ENCODE measurements at places on chromosomes 2 and 18. TPM values are rescaled to one million over a fixed set of nuclear protein-coding genes. Genes with fewer than 3 reads are reported as not detected.

DNA sequence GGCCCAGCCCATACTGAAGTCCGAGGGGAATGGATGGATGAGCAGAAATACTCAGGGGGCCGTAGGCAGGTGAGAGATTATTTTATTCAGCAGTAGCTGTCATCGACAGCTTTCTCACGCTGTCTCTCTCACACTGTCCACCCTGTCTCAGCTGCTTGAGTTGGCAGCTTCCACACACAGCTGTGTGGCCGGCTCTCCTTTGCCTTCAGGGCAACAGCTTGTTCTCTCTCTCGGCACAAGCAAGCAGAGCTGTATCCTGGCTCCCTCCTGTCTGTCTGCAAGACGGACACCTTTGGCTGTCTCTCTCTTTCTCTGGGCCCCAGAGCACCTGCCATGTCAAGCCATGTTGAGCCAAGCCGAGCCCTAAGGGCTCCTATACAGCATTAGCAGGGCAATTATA is 9.8 kb upstream of the PAPOLG start:
- no peak overlapping the region for H3K4me3 ChIP-seq
- DNase-seq = no peak
- H3K36me3 ChIP-seq = no peaks in the 10 kb centered on the region
- H3K4me1 ChIP-seq = no peaks in the 10 kb centered on the region
- no peaks in the 10 kb centered on the region for H3K27me3 ChIP-seq
- no peak overlapping the region for H3K27ac ChIP-seq

- no peaks in the 10 kb centered on the region for H3K27me3 ChIP-seq
- no peak overlapping the region for H3K27ac ChIP-seq
- H3K4me3 ChIP-seq = no peak overlapping the region
- no peaks in the 10 kb centered on the region for H3K4me1 ChIP-seq
Observed at GRCh38 chr2:186348200-186348599, 137.9 kb upstream of the ZC3H15 start.

- no peaks in the 10 kb centered on the region for H3K36me3 ChIP-seq
- H3K27ac ChIP-seq = peak overlapping the region; percentile 80
- H3K4me1 ChIP-seq = peaks cover 10% of the 10 kb centered on the region
- peak; percentile 47 for DNase-seq
Observed at GRCh38 chr2:217437290-217437870, 565.4 kb downstream of the TNS1 start.

- peaks cover 2% of the 10 kb centered on the region for H3K4me1 ChIP-seq
- H3K4me3 ChIP-seq = no peak overlapping the region
- no peaks in the 10 kb centered on the region for H3K27me3 ChIP-seq
- peak overlapping the region; percentile 68 for H3K27ac ChIP-seq
- peak; percentile 28 for DNase-seq
Observed at GRCh38 chr2:159249990-159250715, 36.4 kb downstream of the WDSUB1 start.

DNA sequence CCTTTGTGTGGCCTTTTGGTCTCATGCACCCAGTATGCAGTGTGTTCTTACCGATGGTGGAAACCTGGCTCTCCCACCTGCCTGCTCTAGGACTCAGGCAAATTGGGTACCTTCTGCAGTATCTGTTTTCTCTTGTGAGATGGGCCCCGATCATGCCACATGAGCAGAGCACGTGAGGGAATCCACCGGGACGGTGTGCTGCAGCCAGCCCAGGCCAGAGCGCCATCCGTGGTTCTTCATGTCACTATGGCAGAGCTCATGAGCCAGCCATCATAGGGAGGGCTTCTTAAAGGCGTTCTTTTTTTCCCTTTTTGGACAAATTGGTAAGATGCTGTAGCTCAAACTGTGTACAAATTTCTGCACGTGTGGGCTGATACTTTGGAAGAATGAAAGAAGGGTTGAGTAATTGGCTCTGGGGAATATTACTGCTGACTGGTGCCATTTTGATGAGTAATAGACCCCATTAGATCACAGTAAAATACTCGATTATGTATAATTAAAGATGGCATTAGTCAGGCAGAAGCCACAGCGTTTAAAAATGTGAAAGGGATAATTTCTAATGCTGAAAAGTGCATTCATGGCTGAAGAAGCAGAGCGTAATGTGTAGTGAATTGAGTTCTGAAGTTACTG is 19.2 kb downstream of the SH3RF3 start:
- no peak overlapping the region for H3K27ac ChIP-seq
- no peak for DNase-seq
- H3K36me3 ChIP-seq = no peaks in the 10 kb centered on the region
- no peaks in the 10 kb centered on the region for H3K4me1 ChIP-seq
- H3K4me3 ChIP-seq = no peak overlapping the region

DNA sequence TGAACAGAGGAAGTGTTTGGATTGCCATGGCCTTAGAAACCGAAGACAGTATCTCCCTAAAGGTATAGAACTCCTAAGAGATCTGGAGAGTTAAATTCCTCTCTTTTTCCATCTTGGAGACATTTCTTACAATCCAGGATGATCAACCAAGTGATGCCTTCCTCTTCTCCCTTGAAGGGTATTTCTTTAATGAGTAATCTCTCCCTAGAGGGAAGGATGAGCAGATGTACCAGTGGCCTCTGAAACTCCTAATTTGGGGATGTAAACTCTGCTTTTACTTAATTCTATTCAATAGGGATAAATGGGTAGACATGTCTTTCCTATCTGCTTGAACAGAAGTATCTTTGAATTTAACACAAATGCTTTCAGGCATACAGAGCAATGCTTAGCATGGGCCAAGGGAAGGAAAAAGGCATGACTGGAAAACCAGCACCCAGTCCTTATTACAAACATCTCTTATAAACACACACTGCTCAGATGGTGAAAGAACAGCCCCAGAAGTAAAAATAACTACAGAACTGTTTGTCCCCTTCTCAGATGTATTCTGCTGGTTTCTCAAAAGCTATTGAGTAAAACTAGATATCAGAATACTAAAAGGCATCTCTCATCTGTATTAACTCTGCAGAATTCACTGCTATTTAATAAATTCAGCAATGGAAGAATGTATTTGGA is 4.7 kb upstream of the THNSL2 start:
- H3K36me3 ChIP-seq = no peaks in the 10 kb centered on the region
- DNase-seq = no peak
- H3K27me3 ChIP-seq = no peaks in the 10 kb centered on the region
- H3K4me3 ChIP-seq = no peak overlapping the region
- no peak overlapping the region for H3K27ac ChIP-seq

DNA sequence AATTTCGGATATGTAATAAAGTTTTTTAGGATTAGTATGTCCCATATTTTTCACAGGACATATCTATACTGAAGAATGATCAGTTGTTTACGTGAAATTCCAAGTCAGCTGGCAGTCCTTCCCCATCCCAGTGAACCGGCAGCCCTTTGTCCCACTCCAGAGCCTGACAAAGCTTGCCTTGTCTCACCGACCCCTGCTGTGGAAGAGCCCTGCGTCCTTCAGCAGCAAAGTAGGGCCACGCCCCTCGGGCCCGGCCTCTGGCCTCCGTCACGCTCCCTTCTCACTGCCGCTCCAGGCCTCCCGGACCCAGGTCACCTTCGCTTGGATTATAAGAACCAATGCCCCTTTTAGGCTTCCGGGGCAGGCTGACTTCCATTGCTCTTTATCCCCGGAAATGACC is 89.8 kb upstream of the TGIF1 start:
- H3K4me1 ChIP-seq = no peaks in the 10 kb centered on the region
- no peaks in the 10 kb centered on the region for H3K36me3 ChIP-seq
- H3K27me3 ChIP-seq = no peaks in the 10 kb centered on the region
- DNase-seq = no peak
- no peak overlapping the region for H3K27ac ChIP-seq

DNA sequence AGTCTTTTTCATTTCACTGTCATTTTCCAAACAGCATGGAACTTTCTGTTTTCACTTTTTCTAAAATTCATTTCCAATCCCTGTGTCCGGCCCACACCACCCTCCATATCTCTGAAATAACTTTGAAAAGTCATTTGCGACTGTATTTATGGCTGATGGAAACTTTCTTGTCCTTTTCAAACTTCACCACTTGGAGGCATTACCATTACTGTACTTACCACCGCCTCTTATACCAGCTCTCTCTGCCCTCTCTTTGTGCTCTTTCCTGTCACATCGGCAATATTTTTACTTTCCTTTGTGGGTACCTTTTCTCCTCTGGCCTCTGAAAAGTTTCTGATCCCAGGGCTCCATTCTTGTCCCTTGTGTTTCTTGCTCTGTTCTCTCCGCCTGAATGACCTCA is 39.5 kb upstream of the IL1RL1 start:
- no peak for DNase-seq
- H3K4me1 ChIP-seq = no peaks in the 10 kb centered on the region
- no peaks in the 10 kb centered on the region for H3K27me3 ChIP-seq
- no peak overlapping the region for H3K27ac ChIP-seq
- no peaks in the 10 kb centered on the region for H3K36me3 ChIP-seq

GRCh38 chr2:85852937-85853498 is 35.8 kb downstream of the ST3GAL5 start:
- H3K27me3 ChIP-seq = no peaks in the 10 kb centered on the region
- H3K27ac ChIP-seq = peak overlapping the region; percentile 66
- no peak for DNase-seq
- H3K4me3 ChIP-seq = no peak overlapping the region
- H3K4me1 ChIP-seq = no peaks in the 10 kb centered on the region

GRCh38 chr2:176518823-176519222 is 249.6 kb downstream of the MTX2 start:
- no peak overlapping the region for H3K4me3 ChIP-seq
- no peaks in the 10 kb centered on the region for H3K4me1 ChIP-seq
- no peaks in the 10 kb centered on the region for H3K36me3 ChIP-seq
- DNase-seq = no peak

DNA sequence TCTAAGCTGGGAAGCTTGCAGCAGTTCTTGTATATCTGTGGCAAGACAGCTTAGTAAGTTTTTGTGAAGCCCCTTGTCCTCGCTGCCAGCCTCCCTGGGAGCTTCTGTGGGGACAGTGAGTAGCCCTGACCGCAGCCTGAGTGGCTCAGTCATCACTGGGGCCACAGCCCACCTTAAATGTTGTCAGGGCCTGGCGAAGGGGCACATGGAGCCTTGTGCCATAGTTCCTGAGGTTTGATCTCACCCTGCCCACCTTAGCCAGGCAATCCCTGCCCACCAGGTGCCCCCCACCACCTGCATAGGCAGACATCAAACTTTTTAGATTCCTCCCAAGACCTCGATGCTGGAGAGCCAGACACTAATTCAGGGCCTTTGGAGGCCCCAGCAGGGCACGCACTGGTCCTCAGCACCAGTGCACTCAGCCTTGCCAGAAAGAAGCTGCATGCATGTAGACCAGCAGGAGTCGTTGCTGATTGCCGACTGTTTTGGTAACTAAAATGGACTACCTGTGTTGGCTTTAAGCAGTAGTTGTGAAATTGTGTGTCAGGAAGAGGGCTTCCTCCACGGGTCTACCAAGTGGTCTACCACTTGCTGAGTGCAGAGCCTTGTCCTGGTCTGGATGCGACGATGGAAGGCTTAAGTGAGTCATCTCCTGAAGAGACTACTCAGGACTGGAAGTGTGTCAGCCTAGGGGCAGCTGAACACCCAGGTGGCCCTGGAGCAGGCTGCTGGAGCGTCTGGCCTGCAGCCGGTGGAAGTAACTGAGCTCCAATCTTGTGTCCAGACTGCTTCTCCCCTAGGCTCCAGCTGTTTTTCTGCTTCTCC is 233.1 kb downstream of the SEPTIN10 start:
- no peak overlapping the region for H3K4me3 ChIP-seq
- no peak overlapping the region for H3K27ac ChIP-seq
- H3K4me1 ChIP-seq = no peaks in the 10 kb centered on the region
- no peaks in the 10 kb centered on the region for H3K36me3 ChIP-seq

GRCh38 chr18:42644729-42645131 is 470.8 kb downstream of the RIT2 start:
- no peaks in the 10 kb centered on the region for H3K4me1 ChIP-seq
- H3K27me3 ChIP-seq = no peaks in the 10 kb centered on the region

DNA sequence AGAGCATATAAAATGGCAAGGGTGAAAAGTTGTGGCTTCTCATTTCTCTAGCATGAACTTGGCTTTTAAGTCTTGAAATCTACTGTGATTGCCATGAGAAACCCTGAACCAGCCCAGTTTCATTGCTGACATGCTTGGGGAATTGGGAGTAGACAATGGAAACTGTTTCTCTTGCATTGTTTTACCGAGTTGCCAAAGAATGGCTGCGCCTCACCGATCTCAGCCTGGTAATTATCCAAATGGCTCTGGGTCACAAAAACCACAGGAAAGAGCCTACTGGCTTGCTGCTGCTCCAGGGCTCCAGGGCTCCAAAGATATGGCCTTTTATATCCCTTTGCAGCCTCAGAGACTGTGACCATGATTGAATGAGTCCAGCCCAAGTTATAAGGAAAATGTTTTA is 310.4 kb upstream of the NT5C1B start:
- H3K27me3 ChIP-seq = no peaks in the 10 kb centered on the region
- H3K27ac ChIP-seq = peak overlapping the region; percentile 60
- DNase-seq = no peak
- H3K4me1 ChIP-seq = peaks cover 7% of the 10 kb centered on the region
- no peaks in the 10 kb centered on the region for H3K36me3 ChIP-seq

Gene TSPYL6
- not detected for total RNA-seq

Gene ABCA12
- not detected for total RNA-seq

Gene TYMS
- total RNA-seq = not detected

Gene GAL3ST2
- total RNA-seq = 0.21 TPM

Gene BCL2L11
- 20.6 TPM for total RNA-seq

Gene PXDN
- 30.9 TPM for total RNA-seq

Gene TRIM43
- total RNA-seq = not detected

Gene CTAGE1
- not detected for total RNA-seq

Gene FHOD3
- total RNA-seq = 0.26 TPM

Gene FEV
- total RNA-seq = not detected
